Stimulated activated CD8-positive, alpha-beta memory T cell treated with anti-CD3 and anti-CD28 coated beads, Interleukin-15, amount 100 ng/mL, for 4 hours (primary cell): ENCODE measurements at places on chromosomes 2 and 18.

- DNase-seq: no peak
Observed at GRCh38 chr18:23244401-23244800, 109.1 kb downstream of the CABLES1 start.

GRCh38 chr2:134717286-134718022 is 1.3 kb downstream of the TMEM163 start:
- DNase-seq: no peak

DNA sequence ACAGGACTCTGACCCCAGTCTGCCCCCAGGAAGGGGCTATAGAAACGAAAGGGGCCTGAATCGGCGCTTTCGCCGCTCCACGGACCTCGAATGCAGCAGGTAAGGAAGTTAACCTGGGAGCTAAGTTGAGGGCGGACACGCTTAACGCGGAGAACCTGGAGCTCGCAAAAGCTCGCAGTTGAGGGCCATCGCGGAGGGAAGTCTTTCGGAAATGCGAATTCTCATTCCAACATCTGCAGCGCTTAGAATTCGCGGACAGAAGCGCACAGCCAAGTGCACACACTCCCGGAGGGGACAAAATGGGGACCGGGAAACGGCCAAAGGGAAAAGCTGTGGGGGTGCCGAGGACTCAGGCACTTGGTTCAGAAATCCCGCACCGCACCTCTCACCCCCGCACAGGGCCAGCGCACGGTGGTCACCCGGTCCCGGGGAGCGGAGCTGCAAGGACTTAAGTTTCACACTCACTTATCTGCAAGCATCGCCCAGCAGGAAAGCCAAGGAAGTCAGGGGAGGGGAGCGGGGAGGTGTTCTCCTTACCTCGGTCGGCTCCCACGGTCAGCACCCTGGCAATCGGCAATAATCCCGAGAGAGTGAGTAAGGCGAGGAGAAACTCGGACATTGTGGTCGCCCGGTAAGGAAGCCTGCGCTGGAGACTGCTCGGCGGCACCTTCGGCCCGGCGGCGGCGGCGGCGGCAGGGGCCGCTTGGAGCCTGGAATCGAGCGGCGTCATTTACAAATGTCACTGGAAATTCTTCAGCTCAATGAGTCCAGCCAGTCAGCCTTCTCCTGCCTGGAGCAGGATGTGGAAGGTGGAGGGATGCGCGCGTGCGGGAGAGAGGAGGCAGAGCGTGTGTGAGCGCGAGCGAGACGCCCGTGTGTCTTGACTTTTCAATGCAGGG is 456 bp downstream of the LRP1B start:
- DNase-seq: no peak

DNA sequence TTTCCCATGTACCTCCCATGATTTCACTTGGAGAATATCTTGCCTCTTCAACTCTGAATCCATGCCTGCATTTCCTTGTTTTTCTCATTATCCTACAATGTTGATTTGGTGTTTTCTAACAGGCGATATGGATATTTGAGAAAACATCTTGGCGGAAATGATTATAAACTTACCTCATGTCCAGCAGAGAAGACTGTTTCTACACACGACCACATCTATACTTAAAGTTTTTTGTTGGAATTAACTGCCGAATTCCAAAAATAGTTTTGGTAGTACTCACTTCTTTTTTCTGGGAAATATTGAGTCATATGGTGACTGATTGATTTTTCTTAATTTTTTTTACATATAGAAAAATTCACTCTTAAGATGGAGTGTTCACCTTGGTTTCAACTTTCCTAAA is 41.4 kb upstream of the TMEFF2 start:
- DNase-seq: no peak

GRCh38 chr2:190840569-190841172 is 40.0 kb upstream of the GLS start:
- DNase-seq: no peak

DNA sequence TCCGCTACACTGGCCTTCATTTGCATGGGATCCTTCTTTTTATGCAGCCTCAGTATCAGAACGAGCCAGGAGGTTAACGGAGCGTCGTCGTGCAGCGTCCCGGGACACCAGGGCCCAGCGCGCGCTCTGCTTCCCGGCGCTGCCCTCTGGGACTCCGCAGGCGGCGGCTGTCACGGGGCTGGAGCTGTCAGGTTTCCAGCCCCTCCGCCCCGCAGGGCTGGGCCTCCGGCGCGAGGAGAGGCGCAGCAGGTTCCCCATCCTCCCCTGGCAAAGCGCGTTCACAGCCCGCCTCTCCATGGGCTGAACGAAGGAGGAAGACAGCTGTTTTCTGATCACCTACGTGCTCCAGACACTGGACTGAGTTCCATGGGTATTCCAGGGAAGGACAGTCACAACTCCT is 12.5 kb upstream of the PAX8 start:
- DNase-seq: no peak

DNA sequence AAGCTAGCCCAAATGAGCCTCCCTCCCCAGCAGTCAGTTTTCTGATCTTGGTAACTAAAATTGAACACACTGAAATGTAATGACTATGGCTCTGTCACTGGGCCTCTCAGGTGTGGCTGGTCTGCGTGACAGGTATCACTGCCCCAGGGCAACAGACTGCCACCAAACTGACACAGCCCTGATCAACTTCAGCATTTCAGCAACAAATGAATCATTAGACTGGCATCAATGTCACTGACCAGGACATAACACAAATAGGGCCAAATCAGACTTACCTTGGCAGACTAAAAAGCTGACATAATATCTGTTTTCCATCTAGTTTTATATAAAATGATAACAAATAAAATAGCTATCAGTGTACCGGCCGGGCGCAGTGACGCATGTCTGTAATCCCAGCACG is 290.8 kb upstream of the CHAC2 start:
- no peak for DNase-seq

GRCh38 chr2:10773821-10774341 is 38.7 kb downstream of the PDIA6 start:
- DNase-seq: no peak

GRCh38 chr2:23347471-23348092 is 37.4 kb upstream of the KLHL29 start:
- no peak for DNase-seq

- DNase-seq: no peak
Observed at GRCh38 chr2:109535217-109535946, 78.4 kb downstream of the SEPTIN10 start.

GRCh38 chr2:202355993-202356505 is 20.1 kb upstream of the BMPR2 start:
- no peak for DNase-seq

GRCh38 chr2:130915595-130916437 is 79.1 kb downstream of the ARHGEF4 start:
- no peak for DNase-seq

- DNase-seq: no peak
Observed at GRCh38 chr2:198374375-198375082, 570.1 kb downstream of the PLCL1 start.

GRCh38 chr18:3845161-3845560 is 395.2 kb downstream of the TGIF1 start:
- DNase-seq: no peak
